ENCODE measurements at places on chromosomes 6 and 20.

DNA sequence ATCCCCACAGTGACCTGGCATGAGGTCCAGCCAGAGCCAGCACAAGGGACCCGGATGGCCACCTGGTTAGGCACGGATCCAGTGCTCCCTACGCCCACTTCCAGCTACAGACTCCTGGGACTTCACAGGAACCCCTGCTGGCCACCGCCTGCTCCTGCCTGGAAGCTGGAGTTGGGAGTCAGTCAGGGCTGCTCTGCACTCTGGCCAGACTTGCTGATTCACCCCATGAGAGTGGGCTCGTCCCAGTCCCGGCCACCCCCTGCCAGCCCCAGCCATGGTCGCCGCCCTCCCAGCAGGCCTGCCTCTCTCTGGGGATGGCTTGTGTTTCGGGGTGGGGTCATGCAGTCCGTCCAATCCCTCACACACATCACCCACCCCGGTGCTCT lies 125.8 kb downstream of the DLL1 start:
- DNase-seq = no peak

DNA sequence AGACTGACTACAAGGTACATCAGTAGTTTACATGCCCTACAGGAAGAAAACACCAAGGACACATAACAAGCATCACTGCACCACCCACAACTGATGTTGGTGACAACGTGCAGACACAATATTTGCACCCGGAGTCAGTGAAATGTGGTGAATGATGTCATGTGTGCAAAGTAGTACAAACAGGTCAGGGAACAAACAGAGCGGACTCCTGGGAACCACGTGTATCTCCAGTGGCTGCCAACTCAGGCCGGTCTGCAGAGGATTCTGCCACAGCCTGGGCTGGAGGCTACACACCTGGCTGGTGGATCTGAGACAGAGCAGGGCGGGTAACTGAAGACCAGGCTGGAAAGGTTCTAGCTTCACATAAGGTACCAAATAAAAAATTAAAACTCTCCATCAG lies 28.2 kb upstream of the RPS6KA2 start:
- no peak for DNase-seq

DNA sequence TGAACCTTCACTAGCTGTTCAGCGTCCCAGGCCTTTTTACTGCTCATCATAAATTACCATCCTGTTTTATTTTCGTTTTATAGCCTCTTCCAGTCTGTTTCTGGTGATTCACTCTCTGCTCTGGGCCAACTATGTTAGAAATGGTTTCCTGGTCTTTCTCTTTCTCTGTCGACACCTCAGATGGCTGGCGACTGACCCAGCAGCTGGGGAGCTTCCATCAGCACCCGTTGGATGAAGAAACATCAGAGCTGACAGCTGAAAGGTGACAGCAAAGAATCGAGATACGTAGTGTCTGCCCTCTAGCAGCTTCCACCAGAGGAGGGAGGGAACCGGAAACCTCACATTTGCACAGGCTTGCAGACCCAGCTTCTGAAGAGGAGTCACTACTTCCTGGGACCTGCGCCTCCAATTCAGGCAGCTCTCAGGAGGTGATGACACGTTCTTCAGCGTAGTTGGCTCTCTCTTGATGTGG lies 82.9 kb upstream of the MLN start:
- DNase-seq = no peak

GRCh38 chr6:147765541-147765940 lies 257.1 kb downstream of the SAMD5 start:
- no peak for DNase-seq

- no peak for DNase-seq
Observed at GRCh38 chr6:37010402-37010892, 5.0 kb downstream of the FGD2 start.

GRCh38 chr20:37911261-37911660 lies 8.3 kb downstream of the VSTM2L start:
- DNase-seq = no peak

DNA sequence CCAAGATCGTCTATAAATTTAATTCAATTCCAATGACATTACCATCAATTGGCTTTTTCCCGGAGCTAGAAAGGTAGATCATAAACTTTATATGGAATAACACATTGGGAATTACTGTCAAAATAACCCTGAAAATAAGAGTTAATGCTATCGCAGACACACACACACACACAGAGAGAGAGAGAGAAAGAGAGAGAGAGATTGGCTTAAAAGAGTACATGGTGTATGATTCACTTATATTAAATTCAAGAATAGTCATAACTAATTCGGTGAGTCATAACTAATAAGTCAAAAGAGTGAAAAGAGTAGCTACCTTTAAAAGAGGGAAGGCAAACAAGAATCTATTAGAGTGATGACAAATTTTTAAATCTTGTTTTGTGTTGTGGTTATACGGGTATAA lies 425.5 kb downstream of the TBC1D32 start:
- DNase-seq = no peak

- DNase-seq = no peak
Observed at GRCh38 chr20:8082989-8083388, 49.1 kb upstream of the PLCB1 start.

DNA sequence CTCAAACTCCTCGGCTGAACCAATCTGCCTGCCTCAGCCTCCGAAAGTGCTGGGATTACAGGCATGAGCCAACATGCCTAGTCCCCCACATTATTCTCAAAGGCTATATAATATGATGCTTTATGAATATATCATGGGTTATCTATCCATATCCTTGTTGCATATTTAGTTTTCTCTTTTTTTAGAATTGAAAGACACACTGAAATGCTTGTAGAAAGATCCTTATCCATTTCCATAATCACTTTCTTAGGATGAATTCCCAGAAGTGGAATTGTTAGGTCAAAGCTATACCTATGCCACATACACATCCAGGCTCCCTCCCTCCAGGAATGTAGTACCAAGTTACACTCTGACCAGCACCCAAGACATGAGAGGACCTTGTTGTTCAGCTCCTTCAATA lies 2.5 kb upstream of the ARFGEF3 start:
- DNase-seq = no peak

DNA sequence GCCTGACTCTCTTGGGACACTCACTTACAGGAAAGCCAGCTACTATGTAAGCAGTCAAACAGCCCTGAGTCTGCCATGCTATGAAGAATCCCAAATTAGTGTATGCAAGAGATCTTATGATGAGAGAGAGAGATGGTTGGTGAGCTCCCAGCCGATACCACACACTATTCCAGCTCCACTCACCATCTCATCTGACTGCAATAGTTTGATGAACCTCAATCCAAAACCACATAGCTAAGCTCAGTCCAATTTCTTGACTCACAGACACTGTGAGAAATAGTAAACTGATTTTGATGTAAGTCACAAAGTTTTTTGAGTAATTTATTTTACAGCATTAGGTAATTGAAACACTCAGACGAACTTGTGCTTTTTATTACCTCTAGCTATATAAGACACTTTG lies 441.4 kb downstream of the COL12A1 start:
- no peak for DNase-seq

DNA sequence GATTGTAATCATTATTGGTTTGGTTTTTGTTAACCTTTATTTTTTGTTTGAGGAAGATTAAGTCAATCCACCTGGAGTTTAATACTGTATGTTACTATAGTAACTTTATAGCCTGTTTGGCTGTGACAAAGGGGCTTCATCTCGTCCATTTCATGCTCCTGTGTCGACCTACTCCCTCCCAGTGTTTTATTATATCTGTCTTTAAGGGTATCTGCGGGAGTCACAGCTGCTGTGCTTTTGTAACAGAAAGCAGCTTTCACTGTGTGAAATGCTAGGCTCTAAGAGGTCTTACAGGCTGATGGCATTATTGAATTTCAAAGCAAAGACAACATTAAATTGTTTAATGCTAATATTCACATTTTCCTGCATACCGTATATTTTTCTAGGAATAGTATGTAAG lies 698.0 kb upstream of the POU3F2 start:
- no peak for DNase-seq

DNA sequence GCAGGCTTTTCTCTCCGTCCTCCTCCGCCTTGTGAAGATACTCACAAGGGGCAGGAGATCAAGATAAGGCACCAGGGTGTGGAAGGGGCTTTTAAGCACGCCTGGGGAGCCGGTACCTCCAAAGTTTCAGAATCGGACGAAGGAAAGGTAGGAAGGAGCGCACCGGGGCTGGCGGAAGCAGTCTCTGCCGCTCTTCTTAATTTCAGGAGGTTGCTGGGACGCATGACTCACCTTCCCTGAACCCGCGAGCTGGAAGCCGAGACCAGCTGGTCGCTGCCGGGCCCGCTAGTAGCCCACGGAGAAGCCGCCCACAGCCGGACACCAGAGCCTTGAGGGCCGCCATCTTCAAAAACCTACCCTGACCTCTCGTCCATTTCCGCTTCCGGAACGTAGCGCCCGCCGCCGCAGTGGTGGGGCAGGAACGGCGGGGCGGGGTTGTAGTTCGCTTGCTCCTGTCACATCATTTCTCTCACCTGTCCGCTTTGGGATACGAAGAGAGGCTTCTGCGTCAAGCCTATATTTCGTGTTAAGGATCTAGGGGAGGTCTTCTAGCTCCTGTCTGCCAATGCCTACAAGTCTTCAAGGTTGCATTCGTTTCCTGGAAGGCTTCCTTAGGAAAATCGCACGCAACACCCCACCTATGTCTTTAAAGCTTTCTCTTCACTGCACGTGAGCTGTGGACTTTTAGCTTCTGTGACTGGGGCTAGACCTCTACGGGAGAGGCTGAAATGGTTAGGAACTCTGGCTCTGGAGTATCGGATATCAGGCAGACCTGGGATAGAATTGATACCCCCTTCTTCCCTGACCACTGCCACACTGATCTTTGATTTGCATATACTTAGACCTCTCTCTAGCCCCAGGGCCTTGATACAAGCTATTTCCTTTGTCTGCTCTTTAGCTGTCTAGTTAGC lies at the start of gene MRPS18A:
MRPS18A (minus strand) TSS at position 355 of the 911 bp plus-strand sequence; CDS start at position 343, 12 bp downstream.
- DNase-seq = no peak

DNA sequence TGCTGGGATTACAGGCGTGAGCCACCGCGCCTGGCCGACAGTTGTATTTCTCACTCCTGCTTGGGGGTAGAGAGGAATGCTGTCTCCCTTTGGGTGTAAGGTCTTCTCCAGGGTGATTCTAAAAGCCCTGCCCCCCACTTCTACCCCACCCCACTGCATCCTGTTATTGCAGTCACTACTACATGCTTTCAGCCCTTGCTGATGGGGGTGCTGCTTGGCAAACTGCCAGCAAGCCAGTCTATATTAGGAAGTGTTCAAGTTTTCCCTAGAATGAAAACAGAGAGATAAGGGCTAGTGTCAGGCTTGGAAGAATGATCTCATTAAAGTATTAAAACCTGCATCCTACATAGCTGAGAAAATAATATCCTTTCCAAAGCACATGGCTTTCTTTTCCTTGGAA lies 31.3 kb downstream of the TTI1 start:
- DNase-seq = no peak

- no peak for DNase-seq
Observed at GRCh38 chr6:45458672-45459071, 80.9 kb upstream of the SUPT3H start.

GRCh38 chr6:131054392-131055250 lies 8.4 kb downstream of the EPB41L2 start:
- DNase-seq = no peak

GRCh38 chr6:8589941-8590729 lies 154.8 kb upstream of the SLC35B3 start:
- peak; percentile 22 for DNase-seq

GRCh38 chr6:80698459-80698858 lies 592.0 kb downstream of the BCKDHB start:
- DNase-seq = no peak

GRCh38 chr6:158653577-158654354 lies 3.9 kb downstream of the SYTL3 start:
- DNase-seq = no peak

- no peak for DNase-seq
Observed at GRCh38 chr6:122072014-122072647, 327.3 kb upstream of the HSF2 start.

- DNase-seq = no peak
Observed at GRCh38 chr20:4635342-4635741, 86.4 kb upstream of the PRND start.

GRCh38 chr6:15841937-15842726 lies 179.3 kb upstream of the DTNBP1 start:
- no peak for DNase-seq

GRCh38 chr6:34232901-34233300 lies 3.8 kb upstream of the HMGA1 start:
- no peak for DNase-seq

DNA sequence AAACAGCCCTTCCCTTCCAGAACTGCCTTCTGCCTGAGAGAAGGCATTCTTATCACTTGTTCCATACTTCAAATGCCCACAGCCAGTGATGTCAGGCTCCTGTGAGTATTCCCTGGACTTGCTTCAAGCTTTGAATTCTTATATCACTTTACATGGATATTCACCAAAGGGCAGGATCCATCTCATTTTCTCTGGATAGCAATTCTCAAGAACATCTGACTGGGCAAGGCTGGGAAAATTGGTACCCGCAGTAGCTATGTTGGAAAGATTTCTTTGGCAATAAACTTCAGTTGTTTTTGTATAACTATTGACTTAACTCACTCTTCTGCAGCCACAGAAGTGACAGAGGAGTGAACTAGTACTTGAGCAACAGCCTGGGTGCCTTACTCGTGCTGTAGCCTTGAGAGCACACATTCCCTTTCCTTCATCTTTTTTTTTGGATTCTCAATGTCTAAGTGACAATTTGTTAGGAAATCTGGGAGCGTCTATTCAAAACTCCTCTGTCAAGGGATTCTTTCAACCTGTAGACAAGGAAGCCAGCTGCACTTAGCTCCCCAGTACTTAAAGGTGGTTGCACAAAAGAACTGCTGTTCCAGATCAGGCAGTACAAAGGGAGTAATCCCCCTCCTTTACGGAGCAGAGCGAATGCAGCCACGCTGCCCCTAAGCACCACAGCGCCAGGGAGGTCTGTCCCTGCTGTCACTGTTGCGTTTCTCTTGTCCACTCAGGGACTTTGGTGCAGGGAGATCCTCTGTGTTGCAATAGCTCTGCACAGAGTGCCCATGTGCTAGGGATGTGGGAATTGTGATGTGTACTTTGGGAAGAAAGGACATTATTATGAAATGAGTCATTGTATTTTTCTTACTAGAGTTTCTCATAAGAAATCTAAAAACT lies 69.6 kb downstream of the JAG1 start:
- no peak for DNase-seq

DNA sequence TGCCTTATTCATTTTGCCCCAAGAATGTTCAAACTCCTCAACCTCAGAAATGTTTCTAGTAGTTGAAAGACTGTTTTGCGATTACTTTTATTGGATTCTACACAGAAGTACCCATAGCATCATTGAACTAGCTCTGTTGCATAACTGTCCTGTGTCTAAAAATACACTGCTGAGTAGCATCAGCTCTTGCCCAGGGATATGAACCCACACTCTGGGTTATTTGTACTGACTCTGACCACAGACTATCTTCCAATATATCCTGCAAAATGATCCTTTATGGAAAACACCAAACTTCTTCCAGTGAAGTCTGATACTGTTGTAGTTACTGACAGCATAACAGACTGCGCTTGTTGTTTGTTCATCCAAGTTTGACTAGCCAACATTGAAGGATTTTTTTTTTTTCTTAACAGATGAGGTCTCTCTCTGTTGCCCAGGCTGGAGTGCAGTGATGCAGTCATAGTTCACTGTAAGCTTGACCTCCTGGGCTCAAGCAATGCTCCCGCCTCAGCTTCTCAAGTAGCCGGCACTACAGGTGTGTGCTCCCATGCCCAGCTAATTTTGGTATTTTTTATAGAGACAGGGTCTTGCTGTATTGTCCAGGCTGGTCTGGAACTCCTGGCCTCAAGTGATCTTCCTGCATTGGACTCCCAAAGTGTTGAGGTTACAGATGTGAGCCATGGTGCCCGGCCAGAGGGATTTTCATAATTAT lies 49.9 kb downstream of the TULP4 start:
- no peak for DNase-seq

Data from iPS DF 6.9 (cell line).